ENCODE measurements at places on chromosomes 3 and 15.

- DNase-seq, result no peak
These were observed 135.1 kb upstream of the HACD2 start for GRCh38 chr3:123719862-123720453.

DNA sequence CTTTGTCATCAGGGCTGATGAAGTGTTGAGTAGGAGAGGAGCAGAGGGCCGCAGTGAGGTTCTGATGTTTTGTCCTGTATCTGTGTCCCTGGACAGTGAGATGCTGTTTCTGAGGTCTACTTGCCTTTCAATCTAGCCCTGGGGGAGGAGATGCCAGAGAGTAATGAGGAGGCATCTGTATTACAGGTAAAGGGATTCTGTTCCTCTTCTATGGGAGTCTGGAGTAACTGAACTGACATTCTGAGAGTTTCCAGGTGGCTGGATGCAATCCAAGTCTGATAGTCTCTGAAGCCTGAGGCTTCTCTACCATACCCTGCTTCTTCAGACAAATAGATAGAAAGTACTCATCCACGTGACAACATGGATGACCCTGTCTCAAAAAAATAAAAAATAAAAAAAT lies 60.9 kb downstream of the IL12A start:
- no peak for DNase-seq

DNA sequence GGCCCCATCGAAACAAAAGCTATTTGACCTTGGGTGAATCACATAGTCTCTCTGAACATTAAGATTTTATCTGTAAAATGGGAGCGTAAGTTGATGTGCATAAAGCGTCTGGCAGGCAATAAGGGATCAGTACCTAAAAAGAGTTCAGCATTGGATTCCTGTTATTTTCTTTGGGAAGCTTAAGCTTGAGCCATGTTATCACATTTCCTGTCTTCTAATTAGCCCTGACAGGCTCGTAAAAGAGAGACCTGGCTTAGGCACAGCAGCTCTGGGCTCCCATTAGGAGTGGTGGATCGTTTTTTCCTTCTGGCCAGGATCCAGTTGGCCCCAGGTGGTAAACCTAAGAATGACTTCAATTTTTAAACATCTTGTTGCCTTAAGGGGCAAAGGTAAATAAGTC lies 26.0 kb upstream of the CA12 start:
- DNase-seq, result no peak

GRCh38 chr3:177336873-177337450 lies 139.7 kb upstream of the TBL1XR1 start:
- no peak for DNase-seq

- DNase-seq, result no peak
These were observed 97.4 kb downstream of the LRIG1 start for GRCh38 chr3:66403323-66403990.

DNA sequence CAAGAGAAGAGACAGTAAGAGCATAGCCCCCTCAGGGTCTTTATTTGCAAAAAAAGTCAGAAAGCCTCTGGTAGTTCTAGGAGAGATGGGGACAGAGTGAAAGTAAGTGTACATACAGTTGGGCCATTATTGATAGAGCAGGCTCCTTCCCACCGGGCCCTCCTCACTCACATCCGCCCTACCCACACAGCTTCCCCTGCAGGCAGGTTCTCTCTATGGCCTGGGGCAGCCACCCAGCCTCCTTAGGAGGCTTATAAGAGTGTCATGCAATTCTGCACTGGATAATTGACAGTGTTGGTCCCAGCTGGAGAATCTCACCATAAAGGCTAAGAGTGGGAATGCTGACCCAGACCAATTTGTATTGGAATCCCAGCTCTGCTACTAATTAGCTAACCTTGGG lies 49.5 kb downstream of the SLC30A4 start:
- no peak for DNase-seq

GRCh38 chr3:47000922-47001730 lies 21.7 kb downstream of the NBEAL2 start:
- no peak for DNase-seq

- DNase-seq, result no peak
These were observed 141.9 kb upstream of the THBS1 start for GRCh38 chr15:39438799-39439592.

DNA sequence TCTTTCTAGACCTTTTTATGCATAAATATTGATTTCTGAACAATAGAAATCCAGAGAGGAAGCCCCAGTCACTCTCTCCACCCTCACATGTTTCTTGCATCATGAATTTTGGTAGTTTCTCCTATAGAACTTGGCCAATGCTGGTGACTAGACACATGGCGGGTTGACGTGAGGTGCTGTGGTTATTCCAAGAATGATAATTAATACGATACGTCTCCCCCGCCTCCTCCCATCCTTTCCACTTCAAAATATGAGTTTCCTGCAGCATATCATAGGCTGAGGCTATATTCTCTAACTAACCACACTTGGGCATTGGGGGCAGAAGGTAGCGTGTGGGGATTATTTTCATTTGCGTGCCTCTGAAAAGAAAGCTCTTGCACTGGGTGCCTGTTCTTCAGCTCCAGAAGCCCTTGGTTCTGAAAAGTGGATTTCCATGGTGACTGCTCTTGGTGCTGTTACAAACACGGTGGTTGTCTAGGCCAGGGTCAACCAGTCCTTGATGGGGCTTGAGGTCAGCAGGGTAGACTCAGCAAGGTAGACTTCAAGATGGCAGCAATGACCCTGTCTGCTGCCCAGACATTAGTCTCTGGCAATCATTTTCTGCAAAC lies 5.3 kb downstream of the TNFSF10 start:
- DNase-seq, result no peak

GRCh38 chr3:54206874-54207273 lies 84.5 kb downstream of the CACNA2D3 start:
- DNase-seq, result no peak

GRCh38 chr3:154227531-154227930 lies 96.8 kb downstream of the DHX36 start:
- DNase-seq, result no peak

- no peak for DNase-seq
These were observed 27.0 kb downstream of the C2CD4B start for GRCh38 chr15:62138124-62138523.

GRCh38 chr3:18732474-18732873 lies 307.3 kb upstream of the SATB1 start:
- DNase-seq, result no peak

DNA sequence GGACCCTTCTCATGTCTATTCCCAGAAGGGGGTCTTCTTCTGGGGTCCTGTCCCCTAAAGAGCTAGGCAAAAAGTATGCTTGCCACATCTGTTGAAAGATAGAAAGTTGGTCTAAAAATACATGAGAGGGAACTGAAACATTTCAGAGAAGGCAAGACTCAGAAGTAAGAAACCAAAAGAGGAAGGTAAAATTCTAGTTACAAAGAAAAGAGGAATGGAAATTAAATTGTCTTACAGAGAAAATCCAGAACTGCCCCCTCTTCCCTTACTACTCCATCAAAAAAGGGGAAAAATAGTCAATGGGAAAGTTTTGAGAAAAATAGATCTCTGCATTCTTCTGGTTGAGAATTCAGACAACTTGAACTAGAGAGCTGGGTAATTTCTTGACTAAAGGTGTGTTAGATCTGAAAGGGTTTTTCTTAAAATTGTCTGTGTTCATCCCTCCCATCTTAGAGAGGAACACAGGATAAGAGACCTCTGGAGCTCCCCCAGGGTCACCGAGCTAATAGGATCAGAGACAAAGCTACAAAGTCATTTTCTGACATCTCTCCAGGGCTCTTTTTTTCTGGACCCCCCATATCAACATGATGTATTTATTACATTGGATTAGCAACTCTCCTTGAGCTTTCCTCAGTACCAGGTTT lies 32.3 kb upstream of the CCR2 start:
- DNase-seq, result no peak

DNA sequence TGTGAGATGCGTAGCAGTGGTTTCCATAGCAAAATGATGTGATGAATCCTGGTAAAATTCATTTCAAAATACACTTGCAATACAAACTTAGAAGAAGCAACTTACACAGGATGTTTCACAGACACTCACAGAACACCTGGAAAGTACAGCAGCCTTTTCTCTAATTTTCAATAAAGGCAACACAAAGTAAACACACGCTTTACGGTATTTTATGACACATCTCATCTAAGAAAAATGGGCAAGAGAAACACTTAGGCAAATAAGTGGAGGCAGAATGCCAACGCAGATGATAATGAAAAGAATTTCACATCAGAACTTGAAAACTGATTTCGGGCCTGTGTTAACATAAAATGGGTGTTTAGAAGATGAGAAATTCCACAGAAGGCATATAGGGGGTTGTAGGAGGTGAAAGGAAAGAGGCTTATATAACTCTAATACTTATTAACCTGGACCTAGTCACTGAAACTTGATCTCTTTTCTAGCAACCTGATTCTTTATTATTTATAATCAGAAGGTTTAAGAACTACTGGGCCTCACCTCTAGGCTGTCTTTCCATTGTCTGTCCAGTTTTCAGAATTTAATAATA lies 25.6 kb upstream of the MAP3K13 start:
- no peak for DNase-seq

- no peak for DNase-seq
These were observed 160.4 kb upstream of the KCNH8 start for GRCh38 chr3:18987862-18988447.

DNA sequence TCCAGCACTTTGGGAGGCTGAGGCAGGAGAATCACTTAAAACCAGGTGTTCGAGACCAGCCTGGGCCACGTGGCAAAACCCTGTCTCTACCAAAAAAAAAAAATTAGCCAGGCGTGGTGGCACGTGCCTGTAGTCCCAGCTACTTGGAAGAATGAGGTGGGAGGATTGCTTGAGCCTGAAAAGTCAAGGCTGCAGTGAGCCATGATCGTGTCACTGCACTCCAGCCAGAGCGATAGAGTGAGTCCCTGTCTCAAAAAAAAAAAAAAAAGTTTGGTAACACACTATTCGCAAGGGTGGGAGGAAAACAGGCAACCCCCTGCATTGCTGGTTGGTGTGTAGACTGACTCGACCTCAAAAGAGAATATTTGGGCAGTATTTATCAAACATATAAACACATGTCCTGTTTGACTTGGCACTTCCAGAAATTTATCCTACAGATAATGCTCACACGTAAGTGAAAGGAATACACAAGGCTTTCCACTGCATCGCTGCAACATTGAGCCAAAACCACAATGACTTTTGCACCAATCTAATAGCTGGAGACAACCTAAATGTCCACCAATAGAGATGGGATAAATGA lies 3.1 kb upstream of the ANPEP start:
- no peak for DNase-seq

DNA sequence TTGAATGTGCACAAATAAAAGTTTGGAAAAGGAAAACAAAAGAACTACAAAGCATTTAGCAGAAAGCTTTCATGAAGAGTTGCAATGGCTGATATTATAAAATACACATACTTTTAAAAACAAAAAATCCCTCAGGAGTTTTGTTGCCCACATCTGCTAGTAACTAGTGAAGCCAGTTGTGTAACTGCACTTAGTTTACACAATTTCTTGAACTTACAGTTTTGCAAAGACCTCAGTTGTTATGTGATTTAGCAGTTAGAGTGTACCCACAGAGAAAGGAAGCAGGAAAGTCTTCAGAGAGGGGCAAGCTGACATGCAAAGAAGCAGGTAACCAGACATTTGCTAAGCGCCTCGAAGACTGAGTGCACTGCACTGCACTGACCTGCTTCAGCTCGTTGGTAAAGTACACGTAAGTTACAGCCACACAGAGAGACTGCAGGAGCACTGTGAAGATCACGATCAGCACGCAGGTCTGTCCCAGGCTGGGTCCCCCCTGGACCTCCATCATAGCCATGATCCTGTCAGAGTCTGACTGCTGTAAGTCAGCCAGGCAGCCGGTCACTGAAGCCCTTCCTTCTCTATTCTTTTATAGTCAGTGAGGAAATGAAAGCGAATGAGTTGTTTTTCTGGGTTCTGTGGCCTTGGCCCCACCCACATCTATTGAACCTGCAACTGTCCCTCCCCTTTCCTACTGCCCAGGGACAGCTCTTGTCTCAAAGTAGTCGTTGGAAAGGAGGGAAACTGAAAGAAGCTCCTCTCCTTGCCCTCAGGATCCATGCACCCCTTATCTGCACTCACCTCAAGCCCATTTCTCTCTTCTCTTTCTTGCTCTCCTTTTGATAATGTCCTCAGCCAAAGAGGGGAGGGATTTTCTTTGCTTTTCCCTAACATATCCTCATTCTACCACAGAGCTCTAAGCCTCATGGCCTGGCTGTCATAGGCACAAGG lies at the start of gene TNFSF10:
TSS of gene TNFSF10 (minus strand) at position 560 of the 948 bp plus-strand sequence. CDS start at position 514, 46 bp downstream.
- peak; percentile 93 for DNase-seq

DNA sequence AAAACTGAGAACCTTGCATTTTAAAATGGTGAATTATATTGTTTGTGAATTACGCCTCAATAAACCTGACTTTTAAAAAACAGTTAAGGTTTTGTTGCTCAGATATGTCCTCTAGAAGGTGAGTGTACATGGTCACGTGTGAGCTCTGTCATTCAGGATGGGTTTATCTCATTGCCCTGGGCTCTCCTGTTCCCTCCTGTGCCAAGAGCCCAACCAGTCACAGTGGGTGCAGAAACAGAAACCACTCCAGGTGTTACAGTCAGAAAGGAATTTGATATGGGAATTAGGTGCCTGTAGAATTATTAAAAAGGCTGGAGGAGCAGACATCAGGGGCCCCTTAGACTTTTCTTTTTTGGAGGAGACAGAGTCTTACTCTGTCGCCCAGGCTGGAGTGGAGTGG lies 196.4 kb downstream of the STT3B start:
- DNase-seq, result no peak

DNA sequence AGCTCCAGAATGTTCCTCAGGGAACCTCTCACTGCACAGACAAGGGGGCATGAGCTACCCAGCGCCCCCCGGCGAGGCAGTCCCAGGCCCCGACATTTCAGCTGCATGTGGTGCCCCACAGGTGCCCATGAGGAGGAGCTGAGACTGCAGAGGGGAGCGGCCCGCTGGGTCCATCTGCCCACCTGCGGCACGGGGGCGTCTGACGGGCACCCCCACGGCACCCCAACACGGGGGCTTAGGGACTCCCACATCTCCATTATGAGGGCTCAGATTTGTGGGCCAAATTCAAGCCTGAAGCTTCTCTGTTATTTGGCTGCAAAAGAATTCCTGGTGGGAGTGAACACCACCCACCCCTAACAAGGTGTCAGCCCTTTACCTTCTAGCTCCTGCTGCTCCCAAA lies 258.4 kb downstream of the UACA start:
- DNase-seq, result no peak

- DNase-seq, result no peak
These were observed 90.0 kb upstream of the LRTM1 start for GRCh38 chr3:55017876-55018275.

- DNase-seq, result no peak
These were observed 125.8 kb downstream of the KBTBD8 start for GRCh38 chr3:67123914-67124313.

DNA sequence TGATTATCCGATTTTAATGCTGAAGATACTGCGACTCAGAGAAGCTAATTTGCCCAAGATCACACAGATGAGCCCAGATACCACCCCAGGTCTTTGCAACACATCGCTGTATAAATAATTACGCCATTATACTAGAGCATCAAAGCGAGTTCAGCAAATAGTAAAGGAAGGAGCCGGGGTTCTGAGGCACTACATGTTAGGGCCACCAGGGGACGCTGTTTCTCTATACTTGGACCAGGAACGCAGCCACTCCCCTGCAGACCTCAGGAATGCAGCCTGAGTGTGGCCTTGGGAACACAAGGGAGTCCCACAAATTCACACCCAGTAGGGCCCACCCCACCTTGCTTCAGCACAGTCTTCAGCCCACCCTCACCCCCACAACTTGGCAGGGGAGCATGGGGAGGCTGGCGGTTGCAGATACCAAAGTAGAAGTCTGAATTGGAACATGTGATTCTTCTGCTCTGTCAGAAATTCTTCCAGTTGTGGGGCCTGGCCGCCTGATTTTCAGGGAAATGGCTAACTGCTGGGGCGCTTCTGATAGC lies 57.8 kb upstream of the RYK start:
- DNase-seq, result peak; percentile 46

All from T-helper 2 cell (primary cell).